Left lung (tissue), 14 donors: ENCODE measurements at places on chromosomes 4 and X. TPM values are rescaled to one million over a fixed set of nuclear protein-coding genes. Genes with fewer than 3 reads are reported as not detected.

The SULT1E1 gene
- polyA plus RNA-seq = 179 TPM

The ZNF630 gene
- 3.9 TPM for polyA plus RNA-seq

The KDM5C gene
- 94.9 TPM for polyA plus RNA-seq

The CYLC1 gene
- not detected for polyA plus RNA-seq

The UVSSA gene
- 17.8 TPM for polyA plus RNA-seq

The KLF8 gene
- 15.4 TPM for polyA plus RNA-seq

The DCTD gene
- 104 TPM for polyA plus RNA-seq

The MORC4 gene
- polyA plus RNA-seq = 37.0 TPM

DNA sequence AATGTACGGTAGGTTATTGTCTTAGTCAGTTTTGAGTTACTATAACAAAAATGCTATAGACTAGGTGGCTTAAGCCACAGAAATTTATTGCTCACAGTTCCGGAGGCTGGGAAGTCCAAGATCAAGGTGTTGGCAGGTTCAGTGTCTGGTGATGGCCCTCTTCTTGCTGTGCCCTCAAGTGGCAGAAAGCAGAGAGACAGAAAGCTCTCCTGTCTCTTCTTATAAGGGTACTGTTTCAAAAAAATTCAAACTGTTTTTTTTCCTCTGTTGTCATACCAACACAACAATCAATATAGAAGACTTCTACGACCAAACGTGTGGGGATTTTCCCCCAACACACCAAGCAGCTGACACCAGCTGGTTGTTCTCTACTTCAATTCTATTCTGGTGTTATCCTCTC lies 53.4 kb downstream of the ADGRG4 start:
- no peak for DNase-seq

DNA sequence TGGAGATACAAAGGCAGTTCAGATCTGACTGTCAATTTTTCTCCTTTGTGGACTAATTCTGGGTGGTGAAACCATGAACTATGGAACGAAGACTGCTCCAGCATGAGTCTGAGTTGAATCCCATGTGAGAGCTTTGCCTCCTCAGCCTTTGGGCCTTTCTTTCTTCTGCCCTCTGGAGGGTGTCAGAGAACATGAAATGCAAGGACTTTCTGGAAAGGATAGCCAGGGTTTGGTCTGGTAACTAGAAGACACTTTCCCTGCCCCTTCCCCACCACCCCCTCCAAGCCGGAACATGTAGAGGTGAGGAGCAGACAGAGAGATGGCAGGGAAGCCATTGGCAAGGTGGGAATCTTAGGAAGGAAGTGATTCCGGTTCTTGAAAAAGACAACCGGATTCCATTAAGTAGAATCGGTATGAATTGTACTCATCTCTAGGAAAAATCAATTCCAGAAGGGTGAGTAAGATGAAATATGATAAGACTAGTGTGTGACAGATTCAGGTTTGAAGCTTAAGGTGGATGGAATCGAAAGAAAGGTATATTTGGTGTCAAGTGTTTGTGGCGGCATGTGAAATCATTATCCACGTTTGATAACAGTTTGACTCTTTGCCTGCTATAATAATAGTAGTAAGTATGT lies 19.0 kb downstream of the FHL1 start:
- DNase-seq = no peak

- DNase-seq = no peak
Observed at GRCh38 chrX:149521438-149521837, 16.3 kb upstream of the IDS start.

DNA sequence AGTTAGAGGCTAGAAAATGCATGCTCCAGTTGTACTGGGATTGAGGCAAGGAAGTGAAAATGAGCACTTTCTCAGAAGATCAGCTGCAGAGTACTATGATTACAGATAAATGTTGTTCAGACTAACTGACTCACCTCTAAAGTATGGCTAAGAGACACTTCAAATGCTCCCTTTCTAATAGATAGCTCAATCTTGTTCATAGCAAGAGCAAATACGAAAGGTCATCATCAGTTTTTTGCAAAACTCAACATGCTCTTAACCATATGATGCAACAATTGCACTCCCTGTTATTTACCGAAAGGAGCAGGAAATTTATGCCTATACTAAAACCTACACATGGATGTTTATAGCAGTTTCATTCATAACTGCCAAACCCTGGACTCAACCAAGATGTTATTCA lies 838.4 kb upstream of the INTU start:
- DNase-seq = no peak

GRCh38 chr4:7330811-7331681 lies 103.7 kb downstream of the PSAPL1 start:
- no peak for DNase-seq

GRCh38 chr4:186096681-186097165 lies 7.8 kb upstream of the FAM149A start:
- no peak for DNase-seq
